ENCODE measurements at places on chromosomes 4 and X.

GRCh38 chrX:45689971-45690370 lies 489.3 kb upstream of the DIPK2B start:
- no peak for DNase-seq

DNA sequence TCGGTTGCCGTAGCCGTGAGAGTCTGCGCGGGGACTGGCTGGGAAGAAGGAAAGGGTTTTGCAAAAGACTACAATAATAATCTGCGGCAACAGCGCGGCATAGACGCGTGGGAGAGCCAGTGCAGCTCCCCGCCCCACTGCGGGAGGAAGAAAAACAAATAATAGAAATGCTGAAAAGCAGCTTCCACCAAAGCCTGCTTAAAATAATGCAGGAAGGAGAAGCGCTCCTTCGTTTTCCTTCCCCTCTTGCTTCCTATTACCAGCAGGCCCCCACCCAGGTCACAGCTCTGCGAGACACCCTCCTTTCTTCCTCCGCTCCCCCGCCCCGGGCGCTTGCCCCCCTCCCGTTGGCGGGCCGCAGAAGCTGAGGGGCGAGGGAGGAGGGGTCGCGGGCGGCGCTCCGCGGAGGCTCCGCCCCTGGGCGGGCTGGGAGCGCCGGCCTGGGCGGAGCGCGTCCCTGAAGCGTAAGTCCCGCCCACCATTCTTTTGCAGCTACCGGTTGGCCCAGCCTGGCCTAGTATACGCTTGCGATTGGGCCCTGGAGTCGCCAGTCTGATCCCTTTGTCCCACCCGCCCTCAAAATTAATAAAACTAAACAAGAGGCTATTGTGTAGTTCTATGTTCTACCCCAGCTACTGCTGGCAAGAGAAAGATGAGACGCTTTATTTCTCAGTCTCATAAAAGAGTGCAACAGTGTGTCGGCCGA lies 636 bp upstream of the AMOT start:
- DNase-seq: peak; percentile 64

- DNase-seq: no peak
These were observed 67.9 kb upstream of the SLC4A4 start for GRCh38 chr4:71270901-71271300.

GRCh38 chrX:13449441-13449840 lies 120.0 kb upstream of the EGFL6 start:
- DNase-seq: no peak

- no peak for DNase-seq
These were observed 243.1 kb upstream of the FTHL17 start for GRCh38 chrX:31314921-31315320.

GRCh38 chr4:76385974-76386373 lies 35.0 kb downstream of the CCDC158 start:
- no peak for DNase-seq

GRCh38 chr4:66649236-66649635 lies 896.1 kb downstream of the CENPC start:
- no peak for DNase-seq

- no peak for DNase-seq
These were observed 8.6 kb downstream of the FAM200B start for GRCh38 chr4:15690020-15690809.

DNA sequence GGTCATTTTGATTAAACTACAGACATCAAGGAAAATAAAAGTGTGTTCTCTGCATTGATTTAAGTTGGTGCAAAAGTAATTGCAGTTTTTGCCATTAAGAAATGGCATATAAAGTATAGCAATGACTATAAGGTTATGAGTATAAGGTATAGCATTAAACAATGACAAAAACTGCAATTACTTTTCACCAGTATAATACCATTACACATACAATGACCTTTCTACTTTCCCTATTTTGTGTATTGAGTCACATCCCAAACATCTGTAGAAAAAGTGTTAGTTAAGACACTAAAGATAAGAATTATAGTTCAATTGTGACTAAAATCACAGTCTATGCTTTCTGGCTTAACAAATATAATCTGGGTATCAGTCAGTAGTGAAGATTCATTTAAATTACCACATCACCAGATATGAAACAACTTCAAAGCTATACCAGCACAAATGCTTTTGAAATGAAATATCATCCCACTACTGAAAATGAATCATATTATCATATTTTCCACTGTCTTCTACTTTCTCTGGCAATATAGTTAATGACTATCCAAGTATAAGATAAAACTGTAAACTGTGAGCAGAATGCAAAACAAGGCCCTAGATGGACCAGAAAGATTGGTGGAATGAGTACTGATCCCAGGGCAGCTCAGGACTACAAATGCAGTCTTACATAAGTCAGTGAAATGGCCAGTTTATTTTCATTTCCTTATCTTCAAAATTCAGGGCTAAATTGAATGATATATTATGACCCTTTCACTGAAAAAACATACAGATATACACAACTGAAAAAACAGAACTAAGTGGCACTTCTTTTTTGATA lies 241.1 kb downstream of the ANTXR2 start:
- DNase-seq: no peak

GRCh38 chrX:1242891-1243402 lies 25.7 kb upstream of the CSF2RA start:
- peak; percentile 21 for DNase-seq

DNA sequence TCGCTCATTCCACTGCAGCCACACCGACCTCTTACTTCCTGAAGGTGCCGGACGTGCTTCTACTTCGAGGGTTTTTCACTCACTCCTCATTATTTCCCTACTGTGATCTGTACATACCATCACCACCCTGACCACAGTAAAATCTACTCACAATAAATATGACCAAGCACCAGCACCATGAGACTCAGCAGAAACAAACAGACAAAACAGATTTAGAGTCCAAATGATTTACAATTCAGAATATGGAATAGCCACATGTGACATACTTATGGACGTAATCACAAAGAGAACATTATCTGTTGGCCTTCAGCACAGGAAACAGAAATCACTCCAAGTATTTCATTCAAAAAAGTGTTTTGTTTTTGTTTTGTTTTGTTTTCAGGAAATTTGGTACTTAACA lies 16.1 kb upstream of the KLB start:
- no peak for DNase-seq

DNA sequence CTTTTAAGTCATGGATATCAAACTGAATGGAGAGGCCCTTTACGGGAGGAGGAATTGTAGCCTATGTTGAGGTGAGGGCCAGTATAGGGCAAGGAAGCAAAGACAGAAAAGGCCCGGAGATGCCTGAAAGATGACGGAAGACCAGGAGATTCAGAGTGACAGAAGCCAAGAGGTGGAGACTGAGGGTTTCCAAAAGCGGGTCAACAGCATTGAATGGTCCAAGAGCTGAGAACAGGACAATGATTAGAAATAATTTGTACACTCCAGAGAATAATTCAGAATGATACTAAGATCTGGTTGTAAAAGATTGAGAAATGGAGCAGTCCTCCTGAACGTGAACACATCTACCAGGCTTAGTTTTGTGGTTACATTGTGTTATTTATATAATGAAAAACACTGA lies 45.5 kb upstream of the ZNF518B start:
- no peak for DNase-seq

DNA sequence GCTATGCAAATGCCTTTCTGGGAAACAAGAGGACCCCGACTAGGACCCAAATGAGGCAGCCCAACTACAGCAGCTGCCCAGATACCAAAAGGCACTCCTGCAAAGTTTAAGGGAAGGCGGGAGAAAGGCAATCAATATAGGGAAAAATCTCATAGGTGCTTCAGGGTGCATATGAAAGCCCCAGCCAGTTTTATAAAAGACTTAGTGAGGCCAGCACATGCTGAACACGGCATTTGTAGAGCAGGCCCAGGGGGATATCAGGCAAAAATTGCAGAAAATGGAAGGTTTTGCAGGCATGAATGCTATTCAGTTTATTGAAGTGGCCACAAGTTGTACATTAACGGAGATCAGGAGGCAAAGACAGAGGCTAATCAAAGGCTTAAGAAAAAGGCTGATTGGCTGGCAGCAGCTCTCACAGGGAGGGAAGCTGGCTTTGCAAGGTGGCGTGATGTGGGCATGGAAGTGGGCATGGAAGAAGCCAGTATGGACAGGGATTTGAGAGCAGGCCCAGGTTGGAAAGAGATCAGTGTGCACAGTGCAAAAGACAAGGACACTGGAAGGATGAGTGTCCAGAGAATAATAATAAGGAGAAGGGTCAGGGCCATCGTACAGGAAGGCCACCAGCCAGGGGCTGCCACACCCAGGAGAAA lies 37.7 kb upstream of the UGT2B7 start:
- no peak for DNase-seq

- no peak for DNase-seq
These were observed 121.9 kb downstream of the SMIM20 start for GRCh38 chr4:26035921-26036320.

DNA sequence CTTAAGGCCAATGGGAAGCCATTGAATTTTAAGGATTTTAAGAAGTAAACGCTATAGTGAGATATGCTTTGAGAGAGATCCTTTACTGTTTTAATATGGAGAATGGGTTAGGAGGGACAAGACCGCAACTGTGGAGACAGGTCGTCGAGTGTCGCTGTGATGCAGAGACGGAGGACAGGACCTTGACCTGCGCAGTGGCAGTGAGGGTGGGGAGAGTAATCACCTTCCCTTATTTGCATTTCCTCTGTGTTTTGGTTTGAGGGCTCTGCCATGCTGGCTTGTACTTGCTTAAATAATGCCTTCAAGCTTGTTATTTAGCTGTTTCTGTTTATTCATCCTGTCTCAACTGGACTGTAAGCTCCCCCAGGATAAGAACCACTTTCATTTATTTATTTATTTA lies 345.0 kb downstream of the FBXW7 start:
- DNase-seq: no peak

- DNase-seq: no peak
These were observed 90.4 kb downstream of the SLC16A2 start for GRCh38 chrX:74511704-74512103.
